ENCODE measurements at places on chromosomes 12 and 14.
A peak's percentile ranks its signal among the peaks of the same experiment; 100 is the strongest.

DNA sequence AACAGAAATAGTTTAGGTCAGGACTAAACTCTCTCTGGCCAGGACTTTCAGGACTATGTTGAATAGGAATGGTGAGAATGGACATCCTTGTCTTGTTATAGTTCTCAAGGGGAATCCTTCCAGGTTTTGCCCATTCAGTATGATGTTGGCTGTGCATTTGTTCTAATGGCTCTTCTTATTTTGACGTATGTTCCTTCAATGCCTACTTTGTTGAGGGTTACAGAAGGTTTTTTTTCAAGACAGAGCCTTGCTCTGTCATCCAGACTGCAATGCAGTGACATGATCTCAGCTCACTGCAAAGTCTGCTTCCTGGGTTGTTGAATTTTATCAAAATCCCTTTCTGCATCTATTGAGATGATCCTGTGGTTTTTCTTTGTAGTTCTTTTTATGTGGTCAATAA, 79.5 kb upstream of the NID2 start:
- DNase-seq, result no peak

GRCh38 chr12:4137015-4137414, 136.5 kb upstream of the CCND2 start:
- no peak for DNase-seq

- no peak for DNase-seq
Observed at GRCh38 chr14:67817750-67818438, 1.5 kb upstream of the ZFYVE26 start.

DNA sequence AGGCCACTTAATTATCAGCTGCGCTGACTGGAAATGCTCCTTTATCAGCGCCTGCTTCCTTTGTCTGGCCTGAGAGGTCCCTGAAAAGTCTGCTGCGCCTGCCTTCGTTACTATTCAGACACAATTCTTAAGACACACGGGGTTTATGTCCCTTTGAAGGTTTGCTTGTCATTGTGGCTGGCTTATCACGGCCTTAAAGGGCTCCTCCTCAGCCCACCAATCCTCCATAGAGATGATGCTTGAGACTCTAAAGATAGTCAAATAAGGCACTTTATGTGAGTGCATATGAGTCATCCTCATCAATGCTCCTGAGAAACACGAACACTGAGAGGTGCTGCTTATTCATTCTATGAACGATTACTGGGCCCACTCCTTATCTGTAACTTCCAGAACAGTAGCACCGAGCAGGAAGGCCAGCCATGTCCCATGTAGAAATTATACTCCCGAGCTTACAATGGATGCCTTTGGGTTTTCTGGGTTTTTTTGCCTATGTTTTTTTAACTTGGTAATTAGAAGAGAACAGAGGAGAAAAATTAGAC, 1268.2 kb upstream of the TMEM132C start:
- DNase-seq, result no peak

DNA sequence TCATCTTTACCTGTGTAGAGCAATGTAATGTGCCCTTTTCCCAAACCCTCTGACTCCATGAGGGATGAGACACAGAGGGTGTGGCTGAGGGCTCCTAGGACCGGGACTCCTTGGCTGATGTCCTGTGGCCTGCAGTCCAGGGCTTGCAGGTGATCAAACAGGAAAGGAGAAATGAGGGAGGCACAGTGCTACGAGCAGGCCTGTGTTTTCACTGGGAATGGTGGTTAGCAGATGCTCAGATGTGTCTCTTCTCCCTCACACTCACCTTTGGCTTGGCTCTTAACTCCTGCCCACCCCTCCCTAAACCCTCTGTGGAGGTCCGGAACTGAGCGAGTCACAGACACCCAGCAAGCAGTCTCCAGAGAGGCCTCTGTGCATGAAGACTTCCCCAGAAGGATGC, 254.4 kb downstream of the DAD1 start:
- DNase-seq, result no peak

- peak; percentile 58 for DNase-seq
Observed at GRCh38 chr14:76710056-76711010, 50.9 kb upstream of the VASH1 start.

DNA sequence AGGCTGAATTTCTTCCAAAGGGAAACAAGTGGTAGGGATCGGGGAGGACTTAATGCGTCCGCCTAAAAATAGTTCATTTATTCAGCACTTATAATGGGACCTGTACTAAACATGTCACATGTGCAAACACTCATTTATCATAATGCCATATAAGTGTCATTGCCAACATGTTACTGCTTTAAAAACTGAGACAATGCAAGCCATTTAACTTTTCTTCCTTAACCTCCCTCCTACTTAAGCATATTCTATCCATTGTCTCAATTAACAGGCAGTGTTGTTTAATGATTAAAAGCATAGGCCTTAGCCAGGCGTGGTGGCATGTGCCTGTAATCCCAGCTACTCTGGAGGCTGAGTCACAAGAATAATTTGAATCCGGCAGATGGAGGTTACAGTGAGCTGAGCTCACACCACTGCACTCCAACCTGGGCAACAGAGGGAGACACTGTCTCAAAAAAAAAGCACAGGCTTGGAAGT, 13.5 kb upstream of the SCFD1 start:
- no peak for DNase-seq

DNA sequence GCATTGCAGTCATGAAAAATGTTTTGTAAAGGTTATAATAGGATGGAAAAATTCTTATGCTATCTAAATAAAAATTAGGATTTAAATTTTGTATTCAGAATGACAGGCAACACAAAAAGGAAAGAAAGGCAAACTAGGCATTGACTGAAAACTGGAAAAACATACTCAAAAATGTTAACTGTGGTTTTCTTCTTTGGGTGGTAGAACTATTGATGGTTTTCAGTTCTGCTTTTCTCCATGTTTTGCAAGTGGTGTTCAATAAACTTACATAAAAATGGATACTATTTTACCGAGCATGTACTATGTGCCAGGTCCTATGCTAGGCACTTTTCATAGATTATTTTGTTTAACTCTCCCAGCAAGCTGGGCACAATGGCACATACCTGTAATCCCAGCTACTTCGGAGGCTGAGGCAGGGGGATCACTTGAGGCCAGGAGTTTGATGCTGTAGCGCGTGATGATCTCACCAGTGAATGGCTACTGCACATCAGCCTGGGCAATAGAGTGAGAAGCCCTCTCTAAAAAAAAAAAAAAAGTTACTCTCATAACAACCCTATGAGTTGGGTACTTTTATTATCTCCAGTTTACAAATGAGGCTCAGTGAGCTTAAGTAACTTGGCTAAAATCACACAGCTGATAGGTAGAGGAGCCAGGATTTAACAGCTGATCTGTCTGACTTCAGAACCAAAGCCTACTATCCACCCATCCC, 26.3 kb upstream of the TCP11L2 start:
- no peak for DNase-seq

- no peak for DNase-seq
Observed at GRCh38 chr12:10101648-10102220, 2.9 kb upstream of the CLEC1A start.

GRCh38 chr12:107282628-107283027, 189.3 kb upstream of the CRY1 start:
- no peak for DNase-seq

Measured in SW 1271 (cell line).